ENCODE measurements at places on chromosomes 2 and 18. TPM values are rescaled to one million over a fixed set of nuclear protein-coding genes. Genes with fewer than 3 reads are reported as not detected.

AKAIN1 gene
- total RNA-seq: not detected

DNA sequence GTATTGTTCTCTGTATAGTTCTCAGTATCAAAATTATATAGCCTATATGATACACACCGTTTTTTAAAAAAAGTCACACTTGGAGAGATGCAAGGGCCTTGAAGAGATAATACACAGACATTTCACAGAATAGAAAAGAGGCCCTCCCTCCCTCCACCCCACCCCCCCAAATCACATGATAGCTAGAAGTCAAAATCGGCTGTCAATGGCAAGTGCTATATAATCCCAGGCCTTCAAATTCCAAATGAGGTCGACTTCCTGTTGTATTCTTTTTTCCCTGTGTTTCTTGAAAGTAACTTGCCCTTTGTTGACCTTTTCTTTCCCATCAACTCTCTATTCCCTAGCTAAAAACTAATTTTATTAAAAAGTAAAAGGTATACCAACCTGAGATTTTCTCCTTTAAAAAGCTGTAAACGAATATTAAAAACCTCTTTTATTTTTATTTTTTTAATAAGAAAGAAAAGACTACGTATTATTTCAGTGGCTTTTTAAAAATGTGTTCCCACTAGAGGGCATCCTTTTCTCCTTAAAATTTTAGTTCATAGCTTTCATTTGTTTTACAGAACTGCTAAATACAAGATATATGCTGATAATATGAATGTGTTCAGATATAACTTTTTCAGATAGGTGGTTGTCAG lies 46.6 kb downstream of the KCMF1 start:
- no peak for DNase-seq
- H3K36me3 ChIP-seq: no peaks in the 10 kb centered on the region
- H3K4me1 ChIP-seq: peaks cover 48% of the 10 kb centered on the region
- H3K27me3 ChIP-seq: no peaks in the 10 kb centered on the region
- no peak overlapping the region for H3K27ac ChIP-seq
- no peak overlapping the region for H3K4me3 ChIP-seq

- H3K4me1 ChIP-seq: no peaks in the 10 kb centered on the region
- no peaks in the 10 kb centered on the region for H3K36me3 ChIP-seq
- H3K27ac ChIP-seq: no peak overlapping the region
- no peaks in the 10 kb centered on the region for H3K27me3 ChIP-seq
Measured at GRCh38 chr2:174762464-174762863, 1.8 kb downstream of the CHRNA1 start.

DNA sequence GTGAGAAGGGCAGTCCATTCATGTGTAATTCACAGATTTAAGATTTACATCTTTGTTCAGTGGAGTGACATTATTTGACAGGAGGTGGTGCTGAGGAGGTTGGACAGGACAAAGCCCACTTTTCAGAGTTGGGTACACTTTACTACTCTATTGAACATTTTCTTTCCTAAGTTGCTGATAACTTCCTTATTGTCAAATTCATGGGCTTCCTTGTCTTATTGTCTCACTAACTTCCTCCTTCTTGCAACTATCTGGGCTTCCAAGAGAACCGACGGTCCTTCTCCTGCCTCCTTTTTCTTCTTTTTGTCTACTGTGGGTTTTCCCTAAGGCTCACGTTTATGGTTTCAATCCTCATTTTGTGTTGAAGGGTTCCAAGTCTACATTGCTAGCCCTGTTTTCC lies 67.7 kb upstream of the DNMT3A start:
- no peaks in the 10 kb centered on the region for H3K36me3 ChIP-seq
- no peak for DNase-seq
- H3K4me1 ChIP-seq: no peaks in the 10 kb centered on the region
- H3K4me3 ChIP-seq: no peak overlapping the region
- H3K27ac ChIP-seq: no peak overlapping the region

DNA sequence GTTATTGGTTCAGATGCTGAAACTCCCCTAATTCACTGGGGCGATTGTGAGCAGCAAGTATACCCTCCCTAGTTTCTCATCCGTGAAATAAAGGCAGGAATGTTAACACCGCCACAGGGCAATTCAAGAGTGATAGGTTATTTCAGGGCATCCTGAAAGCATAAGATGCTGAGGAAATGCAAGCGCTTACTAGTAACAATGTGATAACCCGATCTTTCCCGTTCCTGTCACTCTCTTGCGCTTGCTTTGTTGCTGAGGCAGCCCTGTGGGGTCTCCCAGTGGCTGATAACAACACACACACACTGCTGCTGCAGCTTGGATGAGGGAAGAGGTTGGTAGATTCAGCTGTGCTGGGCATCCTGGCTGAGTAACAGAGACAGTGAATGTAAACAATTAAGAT lies 259.3 kb downstream of the AGPS start:
- no peak overlapping the region for H3K4me3 ChIP-seq
- no peaks in the 10 kb centered on the region for H3K4me1 ChIP-seq
- DNase-seq: no peak
- H3K27me3 ChIP-seq: no peaks in the 10 kb centered on the region
- H3K27ac ChIP-seq: no peak overlapping the region
- H3K36me3 ChIP-seq: no peaks in the 10 kb centered on the region

DNA sequence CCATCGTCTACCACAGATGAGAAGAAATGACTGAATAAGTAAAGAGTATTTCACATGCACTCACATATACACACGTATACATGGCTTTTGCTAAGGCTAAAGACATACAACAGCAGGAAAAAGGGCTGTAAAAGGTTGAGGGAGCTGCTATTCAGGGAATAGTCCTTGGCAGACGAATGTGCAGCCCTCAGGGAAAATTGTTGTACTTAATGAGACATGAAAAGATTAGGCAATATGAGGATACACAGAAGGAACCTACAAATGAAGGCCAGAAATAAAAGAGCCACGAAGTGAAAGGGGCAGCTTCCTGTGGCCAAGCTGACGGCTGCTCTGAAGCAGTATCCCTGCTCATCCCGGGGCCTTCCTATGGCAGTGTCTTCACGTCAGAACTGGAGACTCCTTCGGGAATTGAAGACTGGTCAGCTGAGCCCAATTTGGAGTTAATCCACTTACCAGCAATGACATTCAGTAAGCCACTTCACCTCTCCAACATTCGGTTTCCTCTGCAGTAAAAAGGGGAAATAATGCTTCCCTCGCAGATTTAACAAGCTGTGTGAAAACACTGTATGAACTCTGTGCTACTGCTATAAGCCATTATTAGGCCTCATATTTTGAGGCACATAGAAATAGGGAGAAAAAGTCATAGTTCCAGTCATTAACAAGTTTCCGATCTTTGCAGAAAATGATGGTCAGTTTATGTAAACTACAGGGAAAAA lies 221.8 kb downstream of the STK39 start:
- H3K27me3 ChIP-seq: no peaks in the 10 kb centered on the region
- H3K27ac ChIP-seq: no peak overlapping the region
- H3K4me1 ChIP-seq: no peaks in the 10 kb centered on the region
- no peak for DNase-seq

DNA sequence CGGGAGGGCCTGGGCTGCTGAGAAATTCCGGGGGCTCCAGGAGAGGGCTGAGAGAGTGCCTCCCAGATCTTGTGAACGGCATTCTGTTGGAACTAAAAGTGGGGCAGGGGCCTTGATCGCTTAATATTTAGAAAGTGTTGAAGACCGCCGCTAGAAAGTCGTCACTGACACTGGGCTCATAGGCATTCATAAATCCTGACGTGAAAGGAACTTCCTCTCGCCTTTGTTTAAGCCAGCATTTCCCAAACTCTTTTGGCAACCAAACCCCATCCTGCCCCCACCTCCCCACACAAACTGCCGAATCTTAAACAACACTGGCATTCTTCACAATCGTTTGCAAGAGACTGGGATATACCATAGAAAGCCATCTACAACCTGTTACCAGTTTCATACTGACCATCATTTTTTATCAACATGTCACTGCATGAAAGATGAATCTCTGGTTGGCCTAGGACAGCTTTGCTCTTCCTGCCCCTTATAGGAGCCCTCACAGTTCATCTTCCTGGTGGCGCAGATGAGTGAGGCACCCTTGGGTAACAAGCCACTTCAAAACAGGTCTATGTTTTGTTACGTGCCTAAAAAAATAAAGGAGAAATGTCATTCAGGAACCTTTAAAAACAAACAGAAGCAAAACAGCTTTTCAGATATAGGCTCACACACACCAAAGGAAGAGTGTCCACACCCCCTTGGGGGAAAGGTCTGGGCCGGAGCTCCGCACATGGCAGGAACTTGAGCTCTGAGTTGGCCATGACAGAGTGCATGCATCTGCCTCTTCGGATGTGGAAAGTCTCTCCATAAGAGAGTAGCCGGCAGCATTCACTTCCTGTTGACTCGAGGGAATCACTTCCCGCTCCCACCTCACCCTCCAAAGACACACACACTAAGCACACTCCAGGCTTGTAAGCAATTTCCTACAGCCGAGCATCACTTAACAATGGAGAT lies 13.0 kb downstream of the MTERF4 start:
- no peak overlapping the region for H3K27ac ChIP-seq
- H3K27me3 ChIP-seq: no peaks in the 10 kb centered on the region
- H3K4me1 ChIP-seq: no peaks in the 10 kb centered on the region
- DNase-seq: no peak
- H3K36me3 ChIP-seq: peaks cover 96% of the 10 kb centered on the region

FLACC1 gene
- 8.1 TPM for total RNA-seq
